H1 (cell line): ENCODE measurements at places on chromosomes 11 and 22.

DNA sequence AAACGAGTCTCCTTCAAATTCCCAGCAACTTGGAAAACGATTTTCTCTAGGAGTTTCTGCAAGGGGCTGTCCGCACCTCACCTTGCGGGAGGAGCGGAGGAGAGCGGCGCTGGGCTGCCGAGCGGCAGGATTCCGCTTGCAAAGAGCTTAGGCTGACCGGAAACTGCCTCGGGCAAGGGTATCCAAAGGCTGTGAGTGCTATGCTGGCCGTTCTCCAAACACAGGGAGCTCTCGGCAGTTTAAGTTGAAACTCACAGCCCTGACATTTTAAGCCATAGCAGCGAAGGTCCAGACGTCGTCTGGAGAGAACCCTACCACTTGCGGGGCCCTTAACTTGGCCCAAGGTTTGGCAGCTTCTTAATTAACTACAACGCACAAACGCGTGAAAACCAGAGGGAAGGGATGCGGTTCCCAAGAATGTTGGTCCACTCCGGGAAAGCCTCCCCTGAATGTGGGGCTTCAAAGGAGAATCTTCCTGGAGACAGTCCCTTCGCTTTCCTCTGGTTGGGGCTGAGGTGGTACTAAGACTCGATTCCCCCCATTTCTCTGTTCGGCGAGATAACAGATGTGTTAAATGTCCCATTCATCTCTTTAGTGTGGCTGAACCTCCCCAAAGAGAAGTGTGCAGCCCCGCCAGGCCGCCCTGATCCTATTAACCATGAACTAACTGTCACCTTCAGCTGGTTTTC lies 1.1 kb upstream of the DBX1 start:
- DNase-seq: peak; percentile 66

DNA sequence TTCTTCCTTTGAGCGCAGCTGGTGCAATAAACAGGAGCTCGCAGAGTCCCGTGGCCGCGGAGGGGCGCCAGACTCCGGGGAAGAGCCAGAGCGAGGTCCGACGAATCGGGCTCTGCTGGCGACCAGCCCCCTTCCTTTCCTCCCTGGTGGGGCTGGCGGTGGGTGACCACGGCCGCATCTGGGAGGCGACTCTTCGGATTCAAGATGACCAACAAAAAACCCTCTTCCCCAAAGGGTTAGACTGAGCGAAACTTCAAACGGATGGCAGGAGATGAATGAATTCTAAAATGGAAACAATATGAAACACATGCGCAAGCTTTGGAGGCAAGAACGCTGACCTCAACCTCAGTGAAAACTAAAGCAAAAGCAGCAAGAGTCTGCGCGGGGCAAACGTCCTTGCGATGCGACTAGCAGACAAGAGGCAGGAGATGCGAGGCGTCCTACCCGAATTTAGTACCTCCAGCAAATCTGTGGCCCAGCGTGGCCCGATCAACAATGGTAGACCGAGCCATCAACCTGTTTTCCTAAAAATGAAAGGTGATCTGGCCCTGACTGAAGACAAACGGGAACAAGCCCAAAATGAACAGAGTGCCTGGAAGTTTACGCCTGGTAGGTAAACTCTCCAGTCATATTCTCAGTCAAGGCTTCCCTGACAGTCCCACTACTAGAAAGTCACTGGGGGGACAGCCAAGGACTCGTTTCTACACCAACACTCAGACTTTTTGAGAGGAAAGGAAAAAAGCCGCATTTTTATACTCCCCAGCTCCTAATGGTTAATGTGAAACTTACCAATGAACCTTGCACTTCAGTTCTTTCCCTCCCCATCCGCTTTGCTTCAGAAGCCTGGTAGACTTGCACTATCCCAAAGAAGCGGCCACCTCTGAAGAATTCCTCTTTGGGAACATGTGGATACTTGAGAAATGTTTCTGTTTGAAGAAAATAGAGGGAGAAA lies 11.6 kb downstream of the MMP3 start:
- no peak for DNase-seq

- no peak for DNase-seq
Measured at GRCh38 chr11:93560199-93560932, 17.2 kb upstream of the SMCO4 start.

- no peak for DNase-seq
Measured at GRCh38 chr11:108117746-108118371, 3.5 kb upstream of the ACAT1 start.

DNA sequence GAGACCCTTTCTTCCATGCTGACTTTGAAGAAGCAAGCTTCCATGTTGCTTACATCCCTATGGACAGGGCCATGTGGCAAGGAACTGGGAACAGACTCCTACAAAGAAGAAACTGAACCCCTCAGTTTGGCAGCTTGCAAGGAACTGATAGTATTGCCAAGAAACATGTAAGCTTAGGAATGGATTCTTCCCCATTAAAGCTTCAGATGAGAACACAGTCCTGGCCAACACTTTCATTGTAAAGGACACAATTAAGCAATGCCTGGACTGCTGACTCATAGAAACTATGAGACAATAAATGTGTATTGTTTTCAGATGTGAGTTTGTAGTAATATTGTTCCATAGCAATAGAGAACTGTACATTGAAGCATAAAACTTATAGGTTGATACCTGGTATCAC lies 82.4 kb downstream of the AASDHPPT start:
- DNase-seq: no peak

DNA sequence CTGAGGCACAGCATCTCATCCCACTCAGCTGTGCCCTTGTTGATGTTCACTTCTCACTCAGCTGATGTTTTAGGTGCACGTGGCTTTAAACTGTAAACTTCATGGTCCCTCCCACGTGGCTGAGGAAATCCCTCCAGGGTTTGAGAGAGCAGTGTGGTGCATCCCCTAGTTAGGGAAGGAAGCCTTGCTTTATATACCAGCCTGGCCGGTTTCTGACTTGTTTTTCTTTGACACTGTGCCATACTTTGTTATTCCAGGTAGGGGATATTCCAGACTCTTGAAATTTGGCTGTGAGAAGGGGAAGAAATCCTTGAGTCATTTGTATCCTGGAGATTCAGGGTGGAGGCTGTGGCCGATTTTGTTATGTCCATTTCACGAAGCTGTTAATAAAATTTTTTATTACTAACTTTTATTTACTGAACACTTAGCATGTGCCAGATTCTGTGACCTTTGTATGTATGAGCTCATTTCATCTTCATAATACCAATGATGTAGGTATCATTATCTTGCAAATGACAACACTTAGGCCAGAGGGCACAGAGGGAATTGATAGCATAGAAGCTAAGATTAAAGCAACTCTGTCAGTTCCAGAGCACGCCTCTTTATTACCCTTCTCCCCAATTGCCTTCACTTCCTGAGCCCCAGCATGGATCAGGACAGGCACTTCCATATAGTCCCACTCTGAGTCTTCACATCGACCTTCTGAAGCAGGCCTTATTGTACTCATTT lies 116.6 kb downstream of the NAV2 start:
- DNase-seq: no peak

DNA sequence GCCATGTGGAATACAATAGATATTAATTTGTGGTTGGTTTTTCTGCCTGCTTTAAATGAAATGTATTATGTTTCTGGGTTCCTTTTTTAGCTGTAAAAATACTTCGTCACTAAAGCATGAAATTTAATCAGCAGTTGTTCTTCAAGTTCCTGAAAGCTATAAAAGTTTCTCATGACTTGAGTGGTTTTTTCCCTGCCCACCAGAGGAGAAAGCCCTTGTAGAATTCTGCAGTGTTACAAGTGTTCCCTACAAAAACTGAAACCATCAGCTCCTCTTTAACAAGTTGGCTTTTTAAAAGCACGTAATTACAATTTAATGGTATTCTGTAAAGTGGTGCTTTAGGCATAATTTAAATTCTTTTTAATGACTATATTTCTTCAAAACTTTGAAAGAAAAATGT lies 56.2 kb downstream of the PANX1 start:
- no peak for DNase-seq
